Urinary bladder (tissue), 4 donors: ENCODE measurements at places on chromosomes 2 and 18. TPM values are rescaled to one million over a fixed set of nuclear protein-coding genes. Genes with fewer than 3 reads are reported as not detected.

GRCh38 chr2:209808521-209808920, 36.9 kb downstream of the UNC80 start:
- no peak for DNase-seq

- DNase-seq = no peak
These were observed 504.3 kb downstream of the DCC start for GRCh38 chr18:52844323-52844722.

DNA sequence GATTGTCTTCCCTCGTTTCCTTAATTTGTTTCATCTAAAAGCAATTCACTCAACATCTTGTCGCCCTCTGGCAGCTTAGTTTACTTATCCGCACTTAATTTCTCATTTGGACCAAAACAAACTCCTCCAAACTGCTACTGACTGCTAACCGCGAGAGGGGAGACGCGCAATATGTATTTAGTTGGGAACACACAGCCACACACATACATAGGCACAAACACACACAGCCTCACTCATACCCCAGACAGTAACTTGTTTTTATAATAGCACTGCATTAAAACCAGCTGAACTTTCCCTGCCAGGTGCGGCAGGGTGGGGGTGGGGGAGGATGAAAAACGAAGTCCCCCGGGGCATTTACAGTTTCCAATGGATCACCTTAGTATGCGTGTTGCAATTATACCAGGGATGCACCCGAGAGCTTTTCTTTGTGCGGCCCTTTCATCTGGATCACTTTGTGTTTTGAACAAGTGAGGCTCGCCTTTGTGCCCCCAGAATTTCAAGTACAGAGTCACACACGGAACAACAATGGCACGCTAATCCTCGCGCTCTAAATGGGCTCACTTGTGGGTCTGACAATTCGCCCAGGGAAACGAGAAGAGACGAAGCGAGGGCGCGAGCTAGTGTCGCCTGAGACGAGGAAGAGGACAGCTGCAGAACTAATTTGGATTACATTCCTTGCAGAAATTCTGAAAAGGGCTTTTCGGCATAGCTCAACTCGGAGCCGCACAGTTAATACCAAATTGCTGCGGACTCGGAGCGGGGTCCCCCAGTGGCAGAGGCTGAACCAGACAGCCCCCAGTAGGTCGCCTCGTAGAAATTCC, 2.4 kb downstream of the ERBB4 start:
- DNase-seq = no peak

GRCh38 chr18:3397031-3397750, 52.8 kb upstream of the TGIF1 start:
- peak; percentile 42 for DNase-seq

DNA sequence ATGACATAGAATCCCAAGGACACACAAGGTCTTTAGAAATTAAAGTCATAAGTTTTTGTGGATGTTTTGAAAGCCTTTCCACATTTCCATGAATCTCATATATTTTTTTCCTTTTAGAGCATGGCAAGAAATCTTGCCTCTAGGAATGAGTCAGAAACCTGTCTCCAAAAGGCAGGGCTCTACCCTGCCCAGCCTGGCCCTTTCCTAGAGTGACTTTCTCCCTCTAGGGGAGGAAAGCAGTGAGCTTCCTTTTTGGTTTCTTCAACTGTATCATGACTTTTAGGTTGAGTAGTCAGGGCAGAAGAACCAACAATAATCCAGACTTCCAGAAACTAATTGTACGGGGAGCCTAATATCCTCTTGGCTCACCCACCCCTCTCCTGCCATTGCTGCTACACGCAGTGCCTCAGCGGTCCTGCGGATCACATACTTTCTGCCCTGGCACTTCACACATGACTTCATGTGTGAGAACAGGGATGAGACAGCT, 300.3 kb downstream of the AGPS start:
- DNase-seq = no peak

DNA sequence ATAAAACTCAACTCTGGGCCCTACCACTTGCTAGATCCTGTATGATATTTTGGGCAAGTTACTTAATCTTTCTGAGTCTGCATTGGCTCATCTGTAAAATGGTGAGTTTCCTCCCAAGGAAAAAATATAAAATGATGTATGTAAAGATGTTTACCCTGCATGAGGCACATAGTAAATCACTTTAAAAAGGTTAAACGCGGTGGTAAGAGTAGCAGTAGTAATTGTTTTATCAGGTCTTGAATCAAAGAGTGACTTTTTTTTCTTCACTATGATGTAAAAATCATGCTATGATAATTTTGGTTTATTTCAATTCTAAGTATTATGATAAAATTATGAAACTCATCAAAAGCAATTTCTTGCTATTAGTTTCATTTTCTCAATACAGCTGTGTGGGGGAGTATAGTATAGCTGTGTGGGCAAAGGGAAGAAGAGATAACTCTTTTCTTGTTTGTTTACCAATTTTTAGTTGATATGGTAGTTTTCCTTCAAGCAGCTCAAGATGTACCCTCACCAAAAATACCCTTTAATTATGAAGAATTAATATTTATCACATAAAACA, 10.7 kb downstream of the ARHGAP15 start:
- no peak for DNase-seq

GRCh38 chr2:70255637-70256314, 2.2 kb upstream of the PCYOX1 start:
- DNase-seq = no peak

DNA sequence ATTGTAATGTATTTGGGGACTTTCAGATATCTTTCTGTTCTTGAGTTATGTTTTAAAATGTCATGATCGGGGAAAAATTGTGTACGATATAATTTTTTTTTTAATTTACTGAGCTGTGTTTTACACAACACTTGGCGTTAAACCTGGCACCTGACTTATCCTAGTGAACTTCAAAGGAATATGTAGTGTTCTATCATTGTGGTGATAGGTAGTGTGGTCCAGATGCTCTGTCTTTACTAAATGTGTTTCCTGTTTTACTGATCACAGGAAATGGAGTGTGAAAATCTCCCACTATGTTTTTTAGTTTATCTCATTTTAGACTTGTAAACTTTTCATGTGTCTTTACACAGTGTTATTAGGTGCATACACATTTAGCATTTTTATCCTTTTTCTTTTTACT, 98.0 kb downstream of the SLC5A7 start:
- DNase-seq = no peak

DNA sequence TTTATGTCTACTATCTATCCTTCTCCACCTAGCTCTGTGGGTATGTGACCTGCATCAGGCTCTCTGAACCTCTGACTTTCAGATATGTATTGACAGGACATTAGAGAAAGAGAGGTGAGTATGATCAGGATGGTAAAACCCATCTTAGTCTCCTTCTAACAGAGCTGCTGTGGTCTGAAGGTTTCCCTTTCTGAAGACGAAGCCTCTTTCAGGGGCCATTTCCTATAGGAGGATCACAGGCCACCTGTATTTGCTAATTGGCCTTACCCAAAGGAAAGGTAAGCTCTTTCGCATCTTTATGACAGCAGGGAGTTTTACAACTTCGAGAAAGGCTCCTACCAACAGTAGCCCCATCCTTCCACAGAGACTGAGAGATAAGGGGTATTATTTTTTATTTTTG, 442.9 kb downstream of the KCNJ3 start:
- no peak for DNase-seq

DNA sequence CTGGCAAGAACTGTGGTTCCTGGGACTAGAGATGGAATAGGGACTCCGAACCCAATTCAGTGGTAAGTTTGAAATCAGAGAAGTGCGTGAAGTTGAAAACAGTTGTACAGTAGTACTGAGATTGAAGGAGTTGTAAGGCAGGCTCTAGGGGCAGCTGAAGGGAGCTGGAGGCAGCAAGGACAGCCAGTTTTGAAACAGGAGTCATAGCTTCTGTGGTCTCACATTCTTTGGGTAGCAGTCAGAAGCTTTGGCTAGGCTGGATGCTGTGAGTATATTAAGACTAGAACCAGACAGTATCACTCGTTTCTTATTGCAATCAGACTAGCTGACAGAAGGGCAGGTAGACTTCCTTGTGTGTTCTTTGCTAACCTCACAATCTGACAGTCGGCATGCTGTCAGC, 64.5 kb upstream of the ADAM23 start:
- DNase-seq = no peak

GRCh38 chr2:172921532-172922236, 154.0 kb upstream of the MAP3K20 start:
- no peak for DNase-seq

DNA sequence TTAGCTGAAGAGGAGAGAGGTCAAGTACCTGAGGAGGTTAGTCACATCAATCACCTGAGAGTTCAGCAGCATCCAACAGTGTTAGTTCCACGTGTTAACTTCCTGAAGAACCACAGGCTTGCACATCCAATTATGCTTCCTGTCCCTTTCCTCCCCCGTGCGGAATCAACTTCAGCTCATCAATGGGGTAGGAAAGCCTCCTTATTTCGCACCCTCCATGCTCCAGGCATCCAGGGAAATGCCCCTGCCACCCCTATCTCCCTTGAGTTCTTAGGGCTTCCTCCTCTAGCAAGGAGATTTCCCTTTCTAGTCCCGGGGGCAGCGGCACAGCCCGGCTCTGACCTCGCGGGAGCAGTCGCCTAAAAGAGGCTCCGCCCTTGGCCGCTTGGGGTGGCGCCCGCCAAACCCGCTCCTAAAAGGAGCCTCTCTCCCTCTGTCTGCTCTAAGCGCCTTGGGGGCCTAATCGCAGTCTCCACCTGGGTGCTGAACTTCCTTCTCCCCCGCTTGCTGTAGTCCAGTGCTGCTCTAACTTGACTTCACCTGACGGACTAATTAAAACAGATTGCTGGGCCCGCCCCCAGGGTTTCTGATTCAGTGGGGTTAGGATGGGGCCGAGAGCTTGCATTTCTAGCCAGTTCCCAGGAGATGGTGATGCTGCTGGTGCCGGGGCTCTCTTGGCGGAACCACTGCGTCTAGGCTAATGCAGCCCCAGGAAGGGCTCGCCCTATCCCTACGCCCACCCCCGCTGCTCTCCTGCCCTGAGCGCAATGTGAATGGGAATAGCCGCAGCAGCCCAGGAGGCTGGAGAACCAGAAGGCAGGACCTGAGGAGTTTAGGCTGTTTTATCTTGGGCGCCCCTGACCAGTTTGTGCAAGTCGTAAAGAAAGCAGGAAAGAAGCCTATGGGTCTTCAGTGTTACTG, 3.4 kb upstream of the TET3 start:
- DNase-seq = no peak

DNA sequence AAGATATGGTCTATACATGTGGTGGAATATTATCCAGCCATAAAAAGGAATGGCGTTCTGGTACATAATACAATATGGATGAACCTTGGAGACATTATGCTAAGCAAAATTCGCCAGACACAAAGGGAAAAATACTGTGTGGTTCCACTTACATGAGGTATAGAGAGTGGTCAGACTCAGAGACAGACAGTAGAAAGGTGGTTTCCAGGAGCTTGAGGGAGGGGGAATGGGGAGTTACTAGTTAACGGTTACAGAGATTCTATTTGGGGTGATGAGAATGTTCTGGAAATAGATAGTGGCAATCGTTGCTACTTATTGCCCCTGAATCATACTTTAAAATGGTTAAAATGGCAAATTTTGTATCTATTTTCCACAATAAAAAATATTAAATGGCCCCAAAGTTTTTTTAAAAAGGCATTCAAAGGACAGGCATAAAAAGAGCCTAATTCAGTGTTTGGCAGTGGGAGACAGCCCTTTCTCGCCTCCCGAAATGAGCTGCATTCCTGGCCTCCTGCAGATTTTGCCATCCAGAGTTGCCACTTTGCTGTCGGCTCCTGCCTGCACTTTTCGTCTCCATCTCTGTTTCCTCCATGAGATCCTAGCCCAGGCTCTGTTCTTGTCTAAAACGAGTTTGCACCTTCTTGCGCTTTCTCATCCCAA, 13.5 kb downstream of the TNFRSF11A start:
- DNase-seq = no peak

DNA sequence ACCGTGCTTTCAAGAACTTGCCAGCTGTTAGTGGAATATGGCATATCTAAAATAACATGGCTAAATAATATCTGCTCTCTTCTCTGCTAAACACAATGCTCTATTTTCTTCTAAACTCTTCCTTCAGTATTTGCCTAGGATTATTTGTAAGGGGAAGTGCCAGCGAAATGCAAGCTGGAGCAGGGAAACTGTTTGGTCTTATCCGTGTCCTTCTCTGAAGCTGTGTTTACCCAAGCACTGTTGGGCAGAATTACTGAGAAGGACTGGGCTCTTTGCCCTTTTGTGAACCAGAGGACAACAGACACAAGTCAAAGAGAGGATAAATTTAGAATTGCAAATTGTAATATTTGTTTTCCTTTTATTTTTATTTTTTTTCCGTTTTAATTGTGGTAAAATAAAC, 23.6 kb downstream of the CPO start:
- DNase-seq = no peak

GRCh38 chr2:237691029-237691907, 63.9 kb downstream of the LRRFIP1 start:
- no peak for DNase-seq

GRCh38 chr2:69524799-69525198, 87.6 kb upstream of the NFU1 start:
- no peak for DNase-seq

DNA sequence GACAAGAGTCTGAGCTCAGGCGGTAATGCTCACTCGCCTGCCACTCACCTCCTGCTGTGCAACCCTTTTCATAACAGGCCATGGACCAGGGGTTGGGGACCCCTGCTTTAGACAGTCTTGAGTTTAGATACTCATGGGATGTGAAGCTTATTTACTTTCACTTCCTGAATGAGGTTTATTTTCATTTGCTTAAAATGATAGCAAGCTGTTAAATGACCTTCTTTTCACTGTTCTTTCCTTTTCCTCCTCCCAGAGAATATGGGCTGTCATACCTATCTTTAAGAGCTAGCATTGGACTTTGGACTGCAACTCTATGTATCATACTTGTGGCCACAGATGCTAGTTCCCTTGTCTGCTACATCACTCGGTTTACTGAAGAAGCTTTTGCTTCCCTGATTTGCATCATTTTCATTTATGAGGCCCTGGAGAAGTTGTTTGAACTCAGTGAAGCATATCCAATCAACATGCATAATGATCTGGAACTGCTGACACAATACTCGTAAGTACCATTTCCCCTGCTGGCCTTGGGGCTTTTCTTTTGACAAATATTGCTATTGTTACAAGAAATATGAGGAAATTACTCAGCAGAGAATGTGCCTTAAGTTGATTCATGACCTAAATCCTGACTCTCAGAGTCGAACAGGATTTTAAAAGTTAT, 168.5 kb downstream of the DPP4 start:
- DNase-seq = no peak

DNA sequence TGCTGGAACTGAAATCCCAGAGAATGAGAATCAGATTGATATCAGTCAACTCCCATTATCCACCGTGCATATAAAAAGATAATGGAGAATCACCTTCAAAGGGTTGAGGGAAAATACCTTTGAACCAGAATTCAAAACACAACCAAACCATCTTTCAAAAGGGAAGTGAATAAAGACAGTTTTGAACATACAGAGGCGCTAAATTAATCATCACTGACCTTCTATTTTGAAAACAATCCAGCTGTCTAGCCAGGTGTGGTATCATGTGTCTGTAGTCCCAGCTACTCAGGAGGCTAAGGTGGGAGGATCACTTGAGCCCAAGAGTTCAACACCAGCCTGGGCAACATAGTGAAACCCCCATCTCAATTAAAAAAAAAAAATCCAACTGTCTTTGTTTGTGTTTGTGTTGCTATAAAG, 63.6 kb downstream of the TRABD2A start:
- no peak for DNase-seq

Gene CENPA
- polyA plus RNA-seq = 0.53 TPM

Gene TCF23
- 0.08 TPM for polyA plus RNA-seq

Gene OTOF
- polyA plus RNA-seq = 0.10 TPM

Gene CRACDL
- 6.2 TPM for polyA plus RNA-seq

Gene RAB6D
- 0.05 TPM for polyA plus RNA-seq
